ENCODE measurements at places on chromosomes 11 and 22. TPM values are rescaled to one million over a fixed set of nuclear protein-coding genes. Genes with fewer than 3 reads are reported as not detected.

The NXPE4 gene
- not detected for polyA plus RNA-seq

The MMP11 gene
- polyA plus RNA-seq: 10.5 TPM

The PAX6 gene
- polyA plus RNA-seq: not detected

DNA sequence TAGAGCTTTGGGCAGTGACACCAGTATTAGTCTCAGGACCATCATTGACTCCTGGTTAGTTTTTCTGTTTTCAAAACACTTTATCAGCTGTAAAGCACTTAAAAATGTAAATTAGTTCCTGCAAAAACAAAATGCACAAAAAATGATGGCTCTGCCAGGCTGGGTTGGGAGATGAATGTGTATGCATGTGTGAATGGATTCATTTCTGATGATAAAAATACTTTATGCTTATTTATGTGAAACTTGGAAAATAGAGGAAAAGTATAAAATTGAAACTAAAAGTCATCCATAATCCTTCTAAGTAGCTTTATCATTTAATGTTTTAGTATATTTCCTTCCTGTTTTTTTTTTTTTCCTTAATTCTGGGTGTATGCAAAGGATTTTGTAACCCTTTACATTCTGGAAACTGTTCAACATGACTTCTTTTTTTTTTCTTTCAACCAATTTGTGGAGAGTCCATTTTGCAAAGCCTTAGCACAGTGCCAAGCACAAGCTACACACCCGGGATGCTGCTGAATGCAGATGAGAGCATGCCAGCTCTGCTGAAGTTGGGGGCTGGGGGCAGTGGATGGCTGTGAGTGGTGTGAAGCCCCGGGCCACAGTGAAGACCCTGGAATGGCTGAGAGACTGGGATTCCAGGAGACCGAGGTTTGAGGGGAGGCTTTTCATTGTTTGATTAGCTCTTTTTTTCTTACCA is 37.6 kb downstream of the PTPRJ start:
- DNase-seq: no peak

GRCh38 chr11:118342503-118343161 is at the start of gene CD3D:
TSS of gene CD3D (minus strand) at chr11:118342705. CDS start at chr11:118342607, 98 bp downstream.
- DNase-seq: no peak

DNA sequence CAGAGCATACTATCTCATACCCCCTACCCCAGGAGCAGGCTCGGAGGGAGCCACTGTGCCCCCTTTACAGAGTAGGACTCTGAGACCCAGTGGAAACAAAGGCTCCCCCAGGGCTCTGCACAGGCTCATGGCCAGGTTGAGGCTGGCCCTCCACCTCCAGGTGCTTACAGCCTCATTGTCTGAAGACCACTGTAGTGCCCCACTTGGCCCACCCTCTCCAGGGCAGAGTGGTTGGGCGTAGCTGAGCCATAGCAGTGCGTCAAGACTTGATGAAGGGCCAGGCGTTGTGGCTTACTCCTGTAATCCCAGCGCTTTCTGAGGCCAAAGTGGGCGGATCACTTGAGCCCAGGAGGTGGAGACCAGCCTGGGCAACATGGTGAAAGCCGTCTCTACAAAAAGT is 1.7 kb downstream of the ANKRD13D start:
- DNase-seq: no peak

All from heart left ventricle (tissue), 16 donors.